Fibroblast of mammary gland (primary cell): ENCODE measurements at places on chromosomes 7 and 10.

- peak; percentile 61 for DNase-seq
These were observed 28.2 kb downstream of the IL2RA start for GRCh38 chr10:6033954-6034353.

- DNase-seq, result no peak
These were observed 514.5 kb upstream of the TPK1 start for GRCh38 chr7:145350334-145350733.

DNA sequence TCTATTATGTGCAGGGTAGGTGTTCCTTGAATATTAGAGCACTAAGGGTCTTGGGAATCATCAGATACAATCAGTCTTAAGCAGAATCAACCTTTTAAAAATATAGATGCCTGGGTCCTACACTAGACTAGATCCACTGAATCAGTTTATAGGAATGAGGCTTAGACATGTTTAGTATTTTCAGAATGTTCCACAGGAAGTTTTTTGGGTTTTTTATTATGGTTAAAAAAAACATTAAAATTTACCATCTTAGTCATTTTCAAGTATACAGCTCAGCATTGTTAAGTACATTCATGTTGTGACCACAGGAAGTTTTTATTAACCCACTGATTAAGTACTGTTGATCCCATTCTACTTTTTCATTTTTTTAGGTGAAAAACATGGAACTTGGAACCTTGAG lies 135.7 kb downstream of the LCOR start:
- peak; percentile 4 for DNase-seq

DNA sequence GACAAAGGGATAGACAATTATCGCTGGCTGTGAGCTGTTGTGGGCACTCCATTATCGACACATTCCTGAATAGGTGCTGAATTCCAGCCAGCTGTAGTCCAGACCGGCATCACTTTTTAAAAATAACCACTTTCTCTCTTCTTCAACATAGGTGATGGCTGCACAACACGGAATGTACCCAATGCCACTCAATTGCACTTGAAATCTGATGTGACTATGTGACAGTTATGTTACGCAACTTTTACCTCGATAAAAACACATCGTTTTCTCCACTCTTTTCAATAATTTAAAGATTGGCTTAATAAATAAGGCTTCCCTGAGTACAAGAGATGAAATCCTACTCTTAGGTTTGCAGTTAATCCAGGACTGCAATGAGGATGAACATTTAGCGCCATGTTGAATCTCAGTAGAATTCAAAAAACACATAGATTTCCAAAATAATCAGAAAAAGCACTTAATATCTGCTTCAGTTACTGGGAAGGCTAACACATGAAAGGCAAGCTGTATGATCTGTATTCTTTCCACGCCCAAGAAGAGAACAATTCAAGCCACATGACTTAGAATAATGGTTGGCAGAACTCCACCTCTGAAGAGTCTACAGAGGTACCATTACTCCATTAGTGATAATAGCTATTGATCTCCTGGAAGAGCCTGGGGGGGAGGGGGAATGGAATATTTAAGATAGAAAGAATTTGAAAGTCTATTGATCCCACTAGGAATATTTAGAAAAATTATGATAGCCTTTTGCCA lies 3.6 kb downstream of the YWHAG start:
- no peak for DNase-seq

DNA sequence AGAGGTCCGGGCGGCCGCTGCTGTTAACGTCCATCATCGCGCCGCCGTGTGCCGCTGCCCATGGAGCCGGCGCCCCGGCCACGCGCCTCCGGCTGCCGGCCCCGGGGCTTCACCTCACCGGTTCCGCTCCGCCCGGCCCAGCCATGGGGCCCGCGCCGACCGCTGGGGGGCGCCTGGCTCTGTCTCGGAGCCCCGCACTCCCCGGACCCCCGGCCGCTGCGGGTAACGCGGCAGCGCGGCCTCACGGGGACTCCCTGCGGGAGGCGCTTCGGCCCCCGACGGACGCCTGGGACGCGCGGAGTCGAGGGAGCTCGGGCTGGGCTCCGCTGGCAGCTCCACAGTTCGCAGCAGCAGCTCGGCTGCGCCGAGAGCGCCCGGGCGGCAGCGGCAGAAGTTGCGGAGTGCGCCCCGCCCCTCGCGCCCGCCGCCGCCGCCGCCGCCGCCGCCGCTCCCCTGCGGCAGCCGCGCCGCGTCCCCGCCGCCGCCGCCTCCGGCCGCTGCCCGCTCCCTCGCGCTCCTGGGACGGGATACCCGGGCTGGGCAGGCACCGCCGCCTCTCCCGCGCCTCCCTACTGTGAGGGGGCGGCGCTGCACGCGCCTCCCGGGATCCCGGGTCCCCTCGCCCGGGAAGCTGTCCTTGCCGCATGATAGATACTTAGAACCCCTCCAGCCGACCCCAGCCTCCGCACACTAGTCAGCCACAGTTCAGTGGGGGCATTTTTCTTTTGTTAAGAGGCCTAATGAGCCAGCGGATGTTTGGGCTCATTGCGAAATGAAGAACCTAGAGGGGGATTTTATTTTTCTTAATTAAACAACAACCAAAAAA lies at the start of gene HTR7:
HTR7 (minus strand) TSS at position 405 of the 826 bp plus-strand sequence; CDS start at position 37, 368 bp downstream.
- DNase-seq, result peak; percentile 33

DNA sequence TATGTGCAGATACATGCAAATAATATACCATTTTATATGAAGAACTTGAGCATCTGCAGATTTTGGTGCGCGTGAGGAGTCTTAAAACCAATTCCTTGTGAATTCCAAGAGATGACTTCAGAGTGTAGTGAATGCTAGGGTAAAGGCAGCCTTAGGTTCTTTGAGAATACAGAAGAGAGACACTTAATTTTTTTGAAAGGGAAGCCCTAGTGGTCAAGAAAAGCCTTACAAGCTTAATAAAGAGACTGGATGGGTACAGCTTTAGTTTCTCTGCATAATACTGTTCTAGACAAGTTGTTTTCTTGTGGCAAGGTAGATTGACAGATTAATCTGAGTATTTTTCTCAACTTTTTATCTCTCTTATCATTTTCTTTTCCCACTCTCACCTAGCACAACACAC lies 636.5 kb downstream of the DNAJB9 start:
- DNase-seq, result no peak
